GM23248 (cell line): ENCODE measurements at places on chromosomes 1 and 21. TPM values are rescaled to one million over a fixed set of nuclear protein-coding genes. Genes with fewer than 3 reads are reported as not detected.

PIK3CD gene
- 7.1 and 8.0 TPM in 2 replicates for total RNA-seq

CXADR gene
- total RNA-seq = not detected in 2 replicates

IL23R gene
- not detected in 2 replicates for total RNA-seq

PPOX gene
- total RNA-seq = 18.8 and 36.2 TPM in 2 replicates

GRCh38 chr1:229905031-229905545, 161.9 kb upstream of the GALNT2 start:
- DNase-seq = no peak

DNA sequence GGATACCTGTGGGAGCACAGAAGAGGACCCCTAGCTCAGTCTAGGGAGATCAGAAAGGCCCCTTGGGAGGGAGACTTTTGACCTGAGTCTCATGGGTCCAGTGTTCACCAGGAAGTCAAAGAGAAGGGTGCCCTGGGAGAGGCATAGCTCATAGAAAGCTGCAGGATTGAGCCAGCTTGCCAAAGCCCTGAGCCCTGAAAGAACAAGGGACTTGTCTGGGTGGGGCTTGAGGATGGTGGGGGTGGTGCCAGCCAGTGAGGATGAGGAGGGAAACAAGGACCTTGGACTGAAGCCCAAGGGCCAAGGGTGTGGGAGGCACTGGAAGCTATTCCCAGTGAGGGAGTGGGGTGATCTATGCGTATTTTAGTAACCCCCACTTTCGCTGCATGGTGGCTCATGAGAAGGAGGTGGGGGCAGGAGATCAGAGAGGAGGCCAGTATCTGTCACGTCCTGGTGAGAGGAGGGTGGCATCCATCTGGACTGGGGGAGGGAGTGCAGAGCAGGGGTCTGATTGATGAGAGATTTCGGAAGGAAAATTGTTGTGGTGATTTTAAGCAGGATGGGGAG, 28.4 kb downstream of the DMBX1 start:
- no peak for DNase-seq
